Nucleus accumbens (tissue), 56 donors: ENCODE measurements at places on chromosomes 2 and 18.

GRCh38 chr2:65514555-65515195, 82.3 kb upstream of the SPRED2 start:
- DNase-seq, result no peak

GRCh38 chr2:71896385-71897136, 251.1 kb downstream of the CYP26B1 start:
- no peak for DNase-seq

GRCh38 chr18:67135981-67136380, 380.5 kb downstream of the DSEL start:
- DNase-seq, result no peak

GRCh38 chr2:21646345-21646744, 522.6 kb downstream of the TDRD15 start:
- DNase-seq, result no peak

DNA sequence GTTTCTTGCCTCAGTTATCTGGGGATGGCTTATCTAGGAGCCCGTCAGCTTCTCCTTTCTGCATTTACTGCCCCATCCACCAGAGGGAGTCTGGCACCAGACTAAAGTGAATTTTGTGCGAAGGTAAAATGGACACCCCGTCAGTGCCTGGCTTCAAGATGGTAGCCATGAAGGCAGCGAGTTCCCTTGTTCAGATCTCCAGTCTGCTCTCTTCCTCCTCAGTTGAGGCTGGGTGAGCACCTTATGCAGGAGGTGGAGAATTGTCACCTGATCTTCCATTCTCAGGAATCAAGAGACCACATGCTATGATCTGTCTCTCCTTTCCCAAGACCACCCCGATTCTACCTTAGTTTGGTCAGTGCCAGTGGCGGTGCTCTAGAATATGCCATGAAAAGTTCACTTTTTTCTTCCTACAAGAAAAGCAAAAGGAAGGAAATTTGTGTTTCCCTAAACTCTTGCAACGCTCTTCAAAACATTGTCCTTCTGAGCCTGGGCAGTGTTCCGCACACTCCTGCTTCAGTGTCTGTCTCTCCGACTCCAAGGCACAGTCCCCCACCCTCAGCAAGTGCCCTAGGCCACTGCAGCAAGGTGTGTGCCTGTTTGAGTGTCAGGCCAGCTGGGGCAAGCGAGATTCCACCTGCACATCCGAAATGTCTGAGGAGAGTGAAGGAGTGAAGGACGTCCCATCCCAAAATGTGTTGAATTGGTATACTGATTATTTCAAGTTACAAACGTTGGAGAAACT, 168.6 kb downstream of the SS18 start:
- DNase-seq, result no peak

DNA sequence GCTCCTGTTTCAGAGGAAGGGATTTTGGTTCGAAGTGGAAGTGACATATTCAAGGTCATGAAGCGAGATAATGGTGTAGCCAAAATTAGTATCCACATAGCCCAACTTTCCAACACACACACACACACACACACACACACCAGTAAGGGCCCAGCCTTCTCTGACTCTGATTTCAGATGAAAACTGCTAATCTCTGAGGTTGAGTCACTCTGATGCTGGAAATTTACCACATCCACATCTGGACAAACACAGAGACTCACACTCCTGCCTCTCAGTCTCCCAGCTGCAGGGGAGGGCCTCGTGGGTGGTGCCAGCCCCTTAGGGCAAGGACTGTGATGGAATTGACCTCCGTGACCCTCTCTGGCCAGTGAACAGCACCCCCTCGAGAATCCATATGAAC, 29.0 kb upstream of the SLC35F6 start:
- no peak for DNase-seq

- no peak for DNase-seq
These were observed 223.2 kb downstream of the ALK start for GRCh38 chr2:29698216-29698615.
